ENCODE measurements at places on chromosomes 13 and 19. TPM values are rescaled to one million over a fixed set of nuclear protein-coding genes. Genes with fewer than 3 reads are reported as not detected.

Gene SAMD1
- polyA plus RNA-seq: 45.2 TPM

Gene GNA15
- 1.2 TPM for polyA plus RNA-seq

Gene ZNF43
- polyA plus RNA-seq: 45.1 TPM

Gene ACTMAP
- polyA plus RNA-seq: 15.1 TPM

Gene CELF5
- polyA plus RNA-seq: 1.7 TPM

Gene RASAL3
- polyA plus RNA-seq: 0.51 TPM

Gene SIGLEC8
- not detected for polyA plus RNA-seq

Gene EPSTI1
- polyA plus RNA-seq: 11.4 TPM

Gene CDK8
- polyA plus RNA-seq: 25.2 TPM

Gene S1PR4
- 0.34 TPM for polyA plus RNA-seq

Gene KLC3
- polyA plus RNA-seq: 2.0 TPM

Gene SLITRK6
- polyA plus RNA-seq: 10.2 TPM

Gene LRRC4B
- polyA plus RNA-seq: 13.8 TPM

Gene IGFLR1
- polyA plus RNA-seq: 5.1 TPM
